GM19239 (cell line): ENCODE measurements at places on chromosomes 13 and 19.

DNA sequence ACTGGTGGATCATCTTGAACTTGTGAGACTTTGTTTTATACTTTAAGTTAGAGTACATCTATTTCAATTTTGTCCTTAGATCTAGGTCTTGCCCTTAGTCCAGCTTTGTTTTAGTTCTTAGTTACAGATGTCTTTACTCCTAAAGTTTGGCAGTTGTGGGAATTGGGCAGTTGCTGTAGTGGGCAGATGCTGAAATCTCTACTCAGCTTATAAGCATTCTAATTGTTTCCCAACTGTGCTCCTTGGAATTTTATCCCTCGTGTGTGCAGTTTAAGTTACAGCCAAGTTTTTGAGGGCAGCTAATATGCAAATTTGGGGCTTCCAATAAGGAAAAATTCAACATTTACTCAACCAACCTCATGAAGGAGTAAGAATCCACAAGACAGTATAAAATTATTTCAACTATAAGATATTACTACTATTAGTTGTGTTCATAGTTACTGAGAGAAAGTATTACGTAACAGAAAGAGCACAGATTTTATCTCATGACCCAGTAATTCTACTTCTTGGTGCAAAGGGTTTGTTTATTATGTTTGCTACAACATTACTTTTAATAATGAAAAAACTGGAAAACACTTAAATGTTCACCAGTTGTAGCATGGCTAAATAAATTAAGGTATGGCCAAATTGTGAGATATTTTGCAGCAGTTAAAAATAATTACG lies 32.9 kb downstream of the CCDC122 start:
- no peak for DNase-seq

GRCh38 chr19:8079988-8080387 lies 27.4 kb downstream of the CCL25 start:
- DNase-seq: no peak

DNA sequence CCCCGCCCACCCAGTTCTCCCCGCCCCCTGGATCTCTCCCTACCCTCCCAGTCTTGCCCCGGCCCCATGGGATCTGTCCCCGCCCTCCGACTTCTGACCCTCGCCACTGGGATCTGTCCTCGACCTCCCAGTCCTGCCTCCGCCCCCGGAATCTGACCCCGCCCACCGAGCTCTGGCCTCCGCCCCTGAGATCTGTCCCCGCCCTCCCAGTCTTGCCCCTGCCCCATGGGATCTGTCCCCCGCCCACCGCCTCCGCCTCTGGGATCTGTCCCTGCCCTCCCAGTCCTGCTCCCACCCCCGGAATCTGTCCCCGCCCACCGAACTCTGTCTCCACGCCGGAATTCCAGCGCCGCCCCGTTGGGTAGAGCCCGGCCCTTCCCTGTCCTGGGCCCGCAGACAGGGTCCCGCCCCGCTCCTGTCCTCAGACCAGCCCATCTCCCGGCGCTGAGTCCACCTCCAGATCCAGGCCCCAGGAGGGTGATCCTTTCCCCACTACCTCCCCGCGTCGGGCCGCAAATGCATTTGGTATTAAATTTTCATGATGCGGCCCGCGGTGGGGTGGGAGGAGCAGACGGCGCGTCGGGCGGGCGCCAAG lies 1.5 kb upstream of the SLC17A7 start:
- peak; percentile 88 for DNase-seq

GRCh38 chr13:99577934-99578917 lies 77.0 kb downstream of the TM9SF2 start:
- DNase-seq: no peak

DNA sequence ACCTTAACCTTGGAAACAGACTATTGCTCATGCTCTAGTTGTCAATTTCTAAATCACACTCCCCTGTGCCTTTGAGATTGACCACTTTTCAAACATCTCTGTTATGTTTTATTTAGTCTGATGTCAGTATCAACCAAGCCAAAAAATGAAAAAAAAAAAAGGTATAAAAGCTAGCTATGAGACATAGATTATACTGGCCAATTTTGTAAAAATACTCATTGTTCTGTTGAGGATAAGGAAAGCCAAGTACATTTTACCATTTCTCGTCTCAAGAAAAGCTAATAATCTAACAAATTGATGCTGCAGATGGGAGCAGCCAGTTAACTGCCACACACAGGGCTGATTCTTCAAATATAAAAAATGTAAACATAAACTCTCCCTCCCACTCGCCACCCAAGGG lies 572.6 kb upstream of the KLF12 start:
- DNase-seq: no peak

DNA sequence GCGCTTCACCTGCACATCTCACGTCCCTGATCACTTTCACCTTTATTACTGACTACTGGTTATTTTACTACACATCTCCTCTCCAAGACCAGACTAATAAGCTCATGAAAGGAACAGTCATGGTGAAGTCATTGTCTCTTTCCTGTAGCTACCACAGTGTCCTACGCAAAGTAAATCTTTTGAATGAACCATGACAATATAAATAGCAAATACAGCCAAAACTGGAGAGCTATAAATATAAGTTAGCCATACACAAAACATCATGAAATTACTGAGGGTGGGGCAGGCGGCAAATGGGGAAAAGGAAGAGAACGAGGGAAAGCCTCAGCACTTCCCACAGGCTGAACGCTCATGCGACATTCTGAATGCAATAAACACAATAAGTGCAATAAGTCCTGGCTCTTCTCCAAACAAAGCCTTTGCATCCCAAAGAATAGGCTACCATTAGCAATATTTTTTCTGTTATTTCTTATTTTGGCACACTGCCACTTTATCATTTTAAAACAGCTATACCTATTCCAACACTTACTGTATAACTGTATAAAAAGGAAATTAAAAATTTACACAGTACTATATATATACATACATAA lies 62.5 kb downstream of the TUBGCP3 start:
- DNase-seq: no peak

DNA sequence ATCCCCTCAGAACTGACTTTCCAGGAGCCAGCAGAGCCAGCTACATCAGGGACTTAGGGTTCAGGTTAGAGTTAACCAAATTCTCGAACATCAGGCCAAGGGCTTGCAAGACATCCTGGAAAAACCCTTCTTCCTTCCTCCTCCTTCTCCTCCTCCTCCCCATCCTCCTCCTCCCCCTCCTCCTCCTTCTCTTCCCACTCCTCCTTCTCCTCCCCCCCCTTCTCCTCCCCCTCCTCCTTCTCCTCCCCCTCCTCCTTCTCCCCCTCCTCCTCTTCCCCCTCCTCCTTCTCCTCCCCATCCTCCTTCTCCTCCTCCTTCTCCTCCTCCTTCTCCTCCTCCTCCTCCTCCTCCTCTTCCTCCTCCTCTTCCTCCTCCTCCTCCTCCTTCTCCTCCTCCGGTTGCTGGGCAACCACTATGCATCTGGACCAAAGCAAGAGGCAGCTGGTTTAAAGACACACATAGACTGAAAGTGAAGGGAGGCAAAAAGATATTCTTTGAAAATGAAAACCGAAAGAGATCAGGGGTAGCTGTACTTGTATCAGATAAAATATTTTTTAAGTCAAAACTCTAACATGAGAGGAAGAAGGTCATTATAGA lies 5.9 kb upstream of the CCL25 start:
- DNase-seq: no peak

DNA sequence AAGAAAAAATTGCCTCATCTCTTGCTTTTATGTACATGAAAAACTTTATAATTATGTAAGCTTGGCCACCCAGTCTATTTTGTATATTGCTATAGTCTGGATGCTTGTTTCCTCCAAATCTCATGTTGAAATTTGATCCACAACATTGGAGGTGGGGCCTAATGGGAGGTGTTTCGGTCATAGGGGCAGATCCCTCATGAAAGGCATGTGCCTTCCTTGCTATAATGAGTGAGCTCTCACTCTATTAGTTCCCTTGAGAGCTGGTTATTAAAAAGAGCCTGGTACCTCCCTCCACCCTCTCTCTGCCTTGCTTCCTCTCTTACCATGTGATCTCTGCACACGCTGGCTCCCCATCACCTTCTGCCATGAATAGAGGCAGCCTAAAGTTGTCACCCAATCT lies 1005.1 kb downstream of the PCDH9 start:
- DNase-seq: no peak

- DNase-seq: no peak
Observed at GRCh38 chr13:48643159-48643558, 10.6 kb upstream of the CYSLTR2 start.

DNA sequence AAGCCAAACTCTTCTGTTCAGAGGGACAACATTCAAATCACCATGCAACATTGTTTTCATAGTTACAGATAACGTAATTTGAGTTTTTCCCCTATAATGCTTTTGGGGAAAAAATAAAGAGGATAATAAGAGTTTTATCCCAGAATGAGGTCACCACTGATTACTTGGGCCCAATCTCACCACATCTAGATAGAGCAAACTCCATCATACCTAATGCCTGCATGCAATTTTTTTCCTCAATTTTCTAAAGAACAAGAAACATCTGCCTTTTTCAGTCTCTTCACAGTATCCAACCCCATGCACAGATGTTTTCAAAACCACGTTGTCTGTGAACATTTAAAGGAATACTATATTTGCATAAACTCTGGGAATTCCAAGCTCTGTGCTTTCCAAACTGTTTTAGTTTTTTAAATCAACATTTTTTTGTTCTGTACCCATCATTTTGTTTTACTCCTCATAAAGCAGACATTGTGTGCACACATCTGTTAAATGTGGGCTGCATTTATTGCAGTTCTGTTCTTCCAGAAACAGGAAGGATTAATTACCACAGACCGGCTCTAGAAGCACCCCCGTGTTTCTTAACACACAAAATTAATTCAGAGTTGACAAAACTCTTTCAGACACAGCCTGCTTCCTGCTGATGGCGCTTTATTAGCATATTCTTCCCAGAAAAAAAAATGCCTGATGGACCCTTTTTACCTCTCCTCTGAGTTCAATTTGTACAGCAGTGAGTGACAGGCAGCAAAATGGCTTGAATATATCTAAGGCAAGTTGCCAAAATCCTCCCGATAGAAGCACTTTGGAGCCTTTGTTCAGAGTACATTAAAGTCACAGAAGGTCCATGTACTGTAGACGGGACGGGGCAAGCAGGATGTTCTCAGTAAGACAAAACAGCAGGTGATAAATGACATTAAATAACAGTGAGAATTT lies 1171.9 kb downstream of the EFNB2 start:
- no peak for DNase-seq
